IMR-90 (cell line): ENCODE measurements at places on chromosomes 1 and 21.

DNA sequence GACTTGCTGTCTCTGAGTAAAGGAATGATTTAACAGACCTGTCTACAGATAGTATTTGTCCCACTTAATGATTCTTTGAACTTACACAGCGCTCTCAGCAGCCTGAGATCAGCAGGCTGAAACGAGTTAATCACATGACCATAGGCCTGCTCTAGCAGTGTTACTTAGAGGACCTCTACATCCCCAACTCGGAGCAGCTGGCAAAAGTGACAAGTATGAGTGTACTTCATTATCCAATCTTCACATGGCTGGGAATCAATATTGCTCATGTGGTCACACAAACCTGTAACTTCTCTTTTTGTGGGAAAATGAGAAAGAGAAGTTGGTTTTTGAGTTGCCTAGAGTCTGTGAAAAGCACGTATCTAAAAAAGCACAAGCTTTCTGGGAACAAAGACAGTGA is 11.4 kb upstream of the ATP13A2 start:
- DNase-seq: no peak

- DNase-seq: no peak
Observed at GRCh38 chr1:92922356-92923035, 38.8 kb downstream of the DIPK1A start.

GRCh38 chr1:94037392-94038229 is 83.3 kb downstream of the ABCA4 start:
- no peak for DNase-seq

GRCh38 chr1:78284354-78284753 is 206.4 kb upstream of the PTGFR start:
- no peak for DNase-seq

- peak; percentile 59 for DNase-seq
Observed at GRCh38 chr1:113976609-113977278, 2.5 kb upstream of the OLFML3 start.

- no peak for DNase-seq
Observed at GRCh38 chr1:234725177-234726132, 115.5 kb upstream of the IRF2BP2 start.
